ENCODE measurements at places on chromosomes 2 and 18. TPM values are rescaled to one million over a fixed set of nuclear protein-coding genes. Genes with fewer than 3 reads are reported as not detected.

PLA2R1 gene
- 15.3 TPM for polyA plus RNA-seq

LRP1B gene
- 0.04 TPM for polyA plus RNA-seq

LIMS4 gene
- polyA plus RNA-seq = 8.7 TPM

LCT gene
- polyA plus RNA-seq = not detected

FAM237A gene
- polyA plus RNA-seq = not detected

CLHC1 gene
- 3.8 TPM for polyA plus RNA-seq

OR6B2 gene
- polyA plus RNA-seq = not detected

ACTR1B gene
- polyA plus RNA-seq = 64.6 TPM

EPG5 gene
- polyA plus RNA-seq = 38.4 TPM

KCNE4 gene
- 16.6 TPM for polyA plus RNA-seq

GPBAR1 gene
- not detected for polyA plus RNA-seq

SLC23A3 gene
- polyA plus RNA-seq = 1.1 TPM

COLEC11 gene
- polyA plus RNA-seq = 0.15 TPM

SPATA3 gene
- not detected for polyA plus RNA-seq

DSC3 gene
- not detected for polyA plus RNA-seq

MYO5B gene
- 0.18 TPM for polyA plus RNA-seq

Measured in BJ (cell line).